Breast epithelium (tissue), 4 donors: ENCODE measurements at places on chromosomes 2 and 18. TPM values are rescaled to one million over a fixed set of nuclear protein-coding genes. Genes with fewer than 3 reads are reported as not detected.

RPIA gene
- total RNA-seq: 15.4 TPM

TTC39C gene
- 59.0 TPM for total RNA-seq

CSRNP3 gene
- 2.0 TPM for total RNA-seq

WNT6 gene
- total RNA-seq: 3.3 TPM
